ENCODE measurements at places on chromosomes 11 and 22. TPM values are rescaled to one million over a fixed set of nuclear protein-coding genes. Genes with fewer than 3 reads are reported as not detected.

Gene TRIM29
- polyA plus RNA-seq: 0.82 TPM

Gene KCNK4
- polyA plus RNA-seq: 1.0 TPM

Gene GRM5
- polyA plus RNA-seq: 11.8 TPM

Gene UPK3A
- not detected for polyA plus RNA-seq

Gene TRIM48
- polyA plus RNA-seq: not detected

Gene AMPD3
- polyA plus RNA-seq: 0.40 TPM

Gene CHRNA10
- polyA plus RNA-seq: 1.8 TPM

Gene CRYBA4
- not detected for polyA plus RNA-seq

Gene ELF5
- polyA plus RNA-seq: not detected

Gene RAG1
- polyA plus RNA-seq: 0.16 TPM

Gene VSIG10L2
- polyA plus RNA-seq: 0.08 TPM

Gene MYO7A
- polyA plus RNA-seq: 0.30 TPM

Gene OR8A1
- polyA plus RNA-seq: not detected

Gene FAM83F
- 0.02 TPM for polyA plus RNA-seq

Gene SCO2
- polyA plus RNA-seq: 9.6 TPM

Gene PHF21B
- polyA plus RNA-seq: 49.5 TPM

Gene KCTD21
- polyA plus RNA-seq: 1.2 TPM

Gene C11orf91
- polyA plus RNA-seq: not detected

Gene OR10G4
- not detected for polyA plus RNA-seq

Gene GAB2
- 28.6 TPM for polyA plus RNA-seq

Gene PPFIA1
- polyA plus RNA-seq: 48.9 TPM

Gene MS4A12
- not detected for polyA plus RNA-seq

Gene GPHA2
- not detected for polyA plus RNA-seq

Gene TEAD1
- polyA plus RNA-seq: 12.2 TPM
